Mammary epithelial cell (primary cell): ENCODE measurements at places on chromosomes 5 and 9.

GRCh38 chr5:138051441-138052296 is 18.8 kb upstream of the FAM13B start:
- DNase-seq, result no peak

DNA sequence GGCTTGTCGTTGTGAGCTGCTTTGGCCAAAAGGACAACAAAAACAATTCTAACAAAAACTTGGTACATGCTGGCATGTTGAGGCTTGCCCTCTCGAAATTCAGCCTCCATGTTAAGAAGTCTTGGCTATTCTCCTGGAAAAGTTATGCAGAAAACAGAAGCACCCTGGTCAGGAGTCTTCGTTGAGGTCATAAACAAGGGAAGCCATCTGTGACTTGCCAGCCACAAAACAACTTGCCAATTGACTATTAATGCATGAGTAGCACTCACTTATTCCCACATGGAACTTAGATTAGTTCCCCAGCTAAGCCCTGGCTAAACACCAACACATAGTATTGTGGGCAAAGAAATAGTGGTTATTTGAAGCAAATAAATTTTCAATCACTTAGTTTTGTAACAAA is 521.0 kb upstream of the CHD1 start:
- DNase-seq, result peak; percentile 35

GRCh38 chr5:120016717-120017382 is 387.5 kb downstream of the FAM170A start:
- no peak for DNase-seq

GRCh38 chr9:86486891-86487837 is 133.0 kb upstream of the TUT7 start:
- DNase-seq, result peak; percentile 40

DNA sequence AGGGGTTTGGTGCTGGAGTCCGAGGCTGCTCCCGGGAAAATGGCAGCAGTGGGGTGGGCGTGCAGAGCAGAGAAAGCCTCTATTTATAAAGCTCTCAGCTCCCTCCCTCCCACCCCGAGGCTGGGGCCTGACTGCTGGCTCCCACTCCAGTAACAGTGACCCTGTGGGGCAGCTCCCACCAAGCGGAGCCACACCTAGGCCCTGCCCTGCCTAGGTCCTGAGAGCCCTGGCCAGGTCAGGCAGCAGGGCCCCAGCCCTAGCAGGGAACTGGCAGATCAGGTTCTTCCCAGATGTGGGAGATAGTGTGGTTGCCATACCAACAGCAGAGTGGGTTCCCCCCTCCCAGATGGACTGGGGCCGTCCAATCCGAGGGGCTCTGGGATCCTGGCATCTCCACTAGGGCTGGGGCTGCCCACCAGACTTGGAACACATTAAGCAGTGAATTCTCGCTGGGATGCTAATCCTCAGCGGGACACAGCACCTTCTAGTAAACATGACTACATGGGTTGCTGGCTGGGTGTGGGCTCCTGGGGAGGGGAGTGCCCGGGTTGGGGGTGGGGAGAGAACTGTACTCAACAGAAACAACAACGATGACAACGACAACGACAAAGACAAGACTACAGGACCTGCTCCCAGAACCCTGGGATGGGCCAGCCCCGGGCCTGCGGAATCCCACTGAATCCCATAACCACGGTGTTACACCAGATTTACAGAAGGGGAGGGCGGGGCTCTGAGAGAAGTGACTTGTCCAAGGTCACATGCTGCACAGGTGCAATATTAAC is 1.5 kb downstream of the SH3GLB2 start:
- peak; percentile 29 for DNase-seq

GRCh38 chr9:19085295-19085694 is 17.4 kb downstream of the HAUS6 start:
- no peak for DNase-seq

GRCh38 chr5:44881266-44881665 is 72.5 kb downstream of the MRPS30 start:
- no peak for DNase-seq

- DNase-seq, result no peak
These were observed 188.2 kb upstream of the TAS2R1 start for GRCh38 chr5:9818340-9818845.

GRCh38 chr5:179959641-179960040 is 51.9 kb upstream of the TBC1D9B start:
- DNase-seq, result no peak

GRCh38 chr5:58944221-58944620 is 361.3 kb downstream of the RAB3C start:
- DNase-seq, result no peak

DNA sequence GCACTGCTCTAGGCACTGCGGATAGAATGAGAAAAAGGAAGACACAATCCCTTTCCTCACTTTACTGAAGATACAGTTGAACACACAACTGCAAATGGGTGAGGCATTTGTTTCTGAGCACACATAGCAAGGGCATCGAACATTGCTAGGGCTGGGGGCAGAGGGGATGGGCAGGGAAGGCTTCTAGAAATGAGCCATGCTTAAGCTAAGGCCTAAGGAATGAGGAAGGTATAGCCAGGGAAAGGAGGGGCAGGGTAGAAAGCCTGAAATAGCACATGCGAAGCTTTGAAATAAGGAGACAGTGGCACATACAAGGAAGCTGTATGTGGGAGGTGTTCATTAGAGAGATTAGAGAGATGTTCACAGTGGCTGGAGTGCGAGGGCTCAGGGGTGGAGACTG is 92.7 kb downstream of the KIF4B start:
- DNase-seq, result no peak

GRCh38 chr9:97740848-97741821 is 44.0 kb upstream of the XPA start:
- peak; percentile 66 for DNase-seq

DNA sequence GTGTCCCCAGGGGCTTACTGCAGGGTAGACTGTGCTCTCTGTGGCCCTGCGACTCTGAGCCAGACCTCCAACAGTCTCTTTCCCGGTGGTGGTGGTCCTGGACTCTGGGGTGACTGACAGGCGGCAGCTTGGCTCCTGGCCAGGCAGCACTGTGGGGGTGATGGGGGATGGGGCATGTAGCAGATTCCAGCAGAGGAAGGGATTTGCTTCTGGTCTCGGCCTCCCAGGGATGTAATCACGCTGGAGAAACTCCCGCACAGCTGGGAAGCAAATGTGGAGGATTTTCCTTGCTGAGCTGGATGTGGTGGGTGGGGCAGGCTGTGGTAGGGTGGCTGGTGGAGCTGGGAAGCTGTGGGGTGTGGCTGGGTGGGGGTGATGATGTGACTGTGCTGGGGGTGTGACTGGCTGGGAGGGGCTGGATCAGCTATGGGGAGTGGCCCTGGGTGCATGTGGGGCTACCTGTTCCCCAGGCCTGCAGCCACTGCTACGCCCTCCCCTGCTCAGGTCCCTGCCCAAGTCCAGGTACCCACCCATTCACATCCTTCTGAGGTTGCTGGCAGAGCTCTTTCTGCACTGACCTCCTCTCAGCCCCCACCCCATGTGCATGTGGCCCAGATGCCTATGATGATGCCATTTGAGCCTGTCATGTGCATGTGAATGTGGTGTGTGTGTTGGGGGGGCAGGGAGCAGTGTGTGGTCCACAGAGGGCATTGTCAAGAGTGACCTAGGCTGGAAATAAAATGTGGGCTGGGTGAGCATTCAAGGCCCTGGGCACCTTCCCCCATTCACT is 3.8 kb downstream of the NDST1 start:
- DNase-seq, result peak; percentile 74

GRCh38 chr5:15799014-15799413 is 299.0 kb downstream of the FBXL7 start:
- no peak for DNase-seq

- DNase-seq, result no peak
These were observed 2.1 kb downstream of the RGS3 start for GRCh38 chr9:113465599-113466140.

DNA sequence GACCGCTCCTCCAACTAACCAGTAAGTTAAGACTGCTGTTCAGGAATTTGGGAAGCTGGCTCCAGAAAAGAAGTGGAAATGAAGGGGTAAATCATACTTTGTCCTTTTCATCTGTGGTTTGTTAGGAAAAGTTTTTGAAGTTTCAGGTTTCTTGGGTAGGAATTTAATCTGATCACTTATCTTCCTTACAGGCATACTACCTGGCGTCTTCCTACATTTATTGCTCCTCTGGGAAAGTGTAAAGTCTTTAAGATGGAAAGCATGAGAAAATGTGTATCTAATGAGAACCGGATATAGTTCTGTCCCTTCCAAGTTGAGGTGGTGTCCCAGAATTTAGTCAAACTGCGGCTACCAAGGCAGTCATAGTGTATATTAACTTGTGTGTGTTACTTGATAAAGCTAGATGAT is 1.3 kb downstream of the RASA1 start:
- DNase-seq, result no peak
